Ecto neural progenitor cell (in vitro differentiated cells): ENCODE measurements at places on chromosomes 3 and 15.

- DNase-seq = no peak
Observed at GRCh38 chr3:30752970-30753369, 141.5 kb downstream of the GADL1 start.

DNA sequence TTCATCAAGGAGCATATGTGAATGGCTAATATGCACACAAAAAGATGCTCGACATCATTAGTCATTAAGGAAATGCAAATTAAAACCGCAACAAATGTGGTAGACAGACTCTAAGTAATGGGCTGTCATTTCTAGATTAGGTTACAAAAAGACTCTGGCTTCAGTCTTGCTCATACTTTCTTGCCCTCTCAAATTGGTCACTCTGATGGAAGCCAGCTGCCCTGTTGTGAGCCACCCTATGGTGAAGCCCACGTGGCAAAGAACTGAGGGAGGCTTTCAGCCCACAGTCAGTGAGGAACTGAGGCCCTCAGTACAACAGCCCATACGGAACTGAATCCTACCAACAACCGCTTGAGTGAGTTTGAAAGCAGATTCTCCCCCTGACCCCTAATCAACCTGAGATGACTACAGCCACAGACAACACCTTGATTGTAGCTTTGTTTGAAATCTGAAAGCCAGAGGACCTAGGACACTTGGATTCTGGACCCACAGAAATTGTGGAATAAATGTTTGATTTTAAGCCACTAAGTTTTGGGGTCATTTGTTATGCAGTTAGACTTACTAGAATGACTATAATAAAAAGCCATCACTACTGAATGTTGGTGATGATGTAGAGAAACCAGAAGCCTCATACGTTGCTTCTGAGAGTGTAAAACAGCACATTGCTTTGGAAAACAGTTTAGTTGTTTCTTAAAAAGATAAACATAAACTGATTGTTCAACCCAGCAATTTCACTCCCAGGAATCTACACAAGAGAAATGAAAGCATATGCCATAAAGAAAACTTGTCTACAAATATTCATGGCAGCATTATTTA is 45.7 kb downstream of the EHHADH start:
- DNase-seq = no peak

- no peak for DNase-seq
Observed at GRCh38 chr3:170196833-170197232, 15.3 kb upstream of the PHC3 start.

DNA sequence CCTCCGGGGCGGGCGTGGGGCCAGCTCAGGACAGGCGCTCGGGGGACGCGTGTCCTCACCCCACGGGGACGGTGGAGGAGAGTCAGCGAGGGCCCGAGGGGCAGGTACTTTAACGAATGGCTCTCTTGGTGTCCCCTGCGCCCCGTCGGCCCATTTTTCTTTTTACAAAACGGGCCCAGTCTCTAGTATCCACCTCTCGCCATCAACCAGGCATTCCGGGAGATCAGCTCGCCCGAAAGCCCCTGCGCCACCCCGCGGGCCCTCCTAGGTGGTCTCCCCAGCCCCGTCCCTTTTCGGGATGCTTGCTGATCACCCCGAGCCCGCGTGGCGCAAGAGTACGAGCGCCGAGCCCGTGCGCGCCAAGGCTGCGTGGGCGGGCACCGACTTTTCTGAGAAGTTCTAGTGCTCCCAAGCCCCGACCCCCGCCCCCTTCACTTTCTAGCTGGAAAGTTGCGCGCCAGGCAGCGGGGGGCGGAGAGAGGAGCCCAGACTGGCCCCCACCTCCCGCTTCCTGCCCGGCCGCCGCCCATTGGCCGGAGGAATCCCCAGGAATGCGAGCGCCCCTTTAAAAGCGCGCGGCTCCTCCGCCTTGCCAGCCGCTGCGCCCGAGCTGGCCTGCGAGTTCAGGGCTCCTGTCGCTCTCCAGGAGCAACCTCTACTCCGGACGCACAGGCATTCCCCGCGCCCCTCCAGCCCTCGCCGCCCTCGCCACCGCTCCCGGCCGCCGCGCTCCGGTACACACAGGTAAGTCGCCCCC is at the start of gene THBS1:
Gene THBS1, plus strand, starts transcription at position 595 of the 757 bp plus-strand sequence. CDS start 779 bp downstream, outside the sequence.
- DNase-seq = peak; percentile 91

DNA sequence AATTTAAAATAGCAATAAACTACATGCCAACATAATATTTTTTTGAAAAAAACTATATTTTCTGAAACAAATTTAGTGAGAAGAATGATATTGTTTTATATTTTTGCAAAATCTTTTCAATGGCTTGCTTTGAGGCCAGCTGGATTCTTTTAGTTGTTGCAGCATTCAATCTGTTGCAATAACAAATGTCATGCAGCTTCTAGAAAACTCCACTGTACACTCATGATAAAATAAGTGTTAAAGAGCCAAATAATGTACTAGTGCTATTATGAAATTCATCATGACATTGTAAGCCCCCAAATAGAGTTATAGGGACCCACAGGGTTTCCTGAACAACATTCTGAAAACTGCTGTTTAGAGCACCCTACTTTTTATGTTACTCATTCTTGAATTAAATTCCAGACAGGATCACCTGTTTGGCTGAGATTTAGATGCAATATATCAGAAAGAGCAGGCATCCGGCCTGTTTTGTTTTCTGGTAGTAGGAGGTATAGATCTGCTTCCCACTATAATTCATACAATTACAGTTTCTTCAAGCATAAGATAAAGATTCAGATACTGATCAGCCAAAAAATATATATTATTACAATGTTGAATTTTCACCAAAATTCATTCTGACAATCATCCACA is 703.0 kb upstream of the ZNF385D start:
- DNase-seq = no peak

- no peak for DNase-seq
Observed at GRCh38 chr3:107824822-107825371, 265.9 kb downstream of the CD47 start.

DNA sequence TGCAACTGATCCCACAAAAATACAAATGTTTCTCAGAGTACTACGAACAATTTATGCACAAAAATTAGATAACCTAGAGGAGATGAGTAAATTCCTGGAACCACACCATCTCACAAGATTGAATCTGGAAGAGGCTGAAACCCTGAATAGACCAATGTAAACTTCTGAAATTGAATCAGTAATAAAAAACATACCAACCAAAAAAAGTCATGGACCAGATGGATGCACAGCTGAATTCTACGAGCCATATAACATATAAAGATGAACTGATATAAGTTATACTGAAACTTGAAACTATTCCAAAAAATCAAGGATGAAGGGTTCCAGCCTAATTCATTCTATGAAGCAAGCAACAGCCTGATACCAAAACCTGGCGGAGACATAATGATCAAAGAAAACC is 336.3 kb downstream of the PYDC2 start:
- DNase-seq = no peak

DNA sequence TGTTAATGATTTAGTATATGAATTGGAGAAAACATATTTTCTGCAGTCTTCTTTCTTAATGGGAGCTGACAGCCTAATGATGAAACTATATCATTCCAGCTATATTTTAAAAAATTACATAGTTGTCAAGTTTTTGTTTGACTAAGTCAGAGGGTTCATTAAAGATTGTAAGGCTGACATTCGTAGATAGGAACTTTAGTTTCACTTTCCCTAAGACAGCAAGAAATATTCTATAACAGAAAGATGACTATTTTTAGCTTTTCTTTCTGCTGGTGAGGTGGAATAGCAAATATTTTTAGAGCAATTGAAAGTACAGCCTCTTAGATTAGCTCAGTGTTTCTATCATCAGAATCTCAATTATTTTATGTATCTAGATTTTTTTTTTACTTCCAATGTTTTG is 60.2 kb downstream of the PIAS1 start:
- no peak for DNase-seq

DNA sequence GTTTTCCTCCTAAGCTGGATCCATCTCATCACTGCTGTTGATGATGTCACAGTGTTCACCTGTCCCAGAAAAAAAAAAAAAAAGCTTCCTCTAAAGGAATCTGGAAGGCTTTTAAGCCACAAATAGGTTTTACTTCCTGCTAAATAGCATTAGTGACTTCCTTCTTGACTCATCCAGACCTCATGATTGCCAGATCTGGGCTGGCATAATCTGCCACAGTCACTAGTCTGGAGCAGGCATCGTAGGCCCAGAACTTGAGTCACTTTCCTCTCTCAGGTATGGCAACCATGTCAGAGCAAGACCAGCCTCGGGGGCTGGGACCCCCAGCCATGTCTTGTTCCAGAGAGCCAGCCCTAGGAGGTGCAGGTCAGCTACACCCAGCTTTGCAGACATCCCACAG is 266.5 kb upstream of the CADM2 start:
- no peak for DNase-seq

- DNase-seq = no peak
Observed at GRCh38 chr3:126378341-126378751, 16.4 kb upstream of the CFAP100 start.

- no peak for DNase-seq
Observed at GRCh38 chr15:85463276-85463892, 83.0 kb downstream of the AKAP13 start.

DNA sequence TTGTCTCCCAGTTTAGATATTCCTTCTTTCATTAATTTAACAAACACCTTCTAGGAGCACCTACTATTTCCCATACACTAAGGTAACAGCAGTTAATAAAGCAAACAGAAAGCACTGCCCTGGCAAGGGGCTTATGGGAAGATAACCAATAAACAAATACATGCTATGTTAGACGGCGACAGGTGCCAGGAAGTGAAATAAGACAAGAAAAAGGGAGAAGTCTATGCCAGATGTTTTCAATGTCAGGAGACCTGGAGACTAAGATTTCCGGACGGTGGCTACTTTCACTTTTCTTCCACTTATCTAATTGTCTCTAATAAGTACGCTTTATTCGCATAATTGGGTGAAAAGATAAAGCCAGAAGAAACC is 32.5 kb upstream of the ZNF445 start:
- no peak for DNase-seq

GRCh38 chr15:78316283-78317083 is 17.1 kb upstream of the SKIC8 start:
- DNase-seq = peak; percentile 73

GRCh38 chr3:39812537-39812936 is 3.1 kb downstream of the MYRIP start:
- no peak for DNase-seq

DNA sequence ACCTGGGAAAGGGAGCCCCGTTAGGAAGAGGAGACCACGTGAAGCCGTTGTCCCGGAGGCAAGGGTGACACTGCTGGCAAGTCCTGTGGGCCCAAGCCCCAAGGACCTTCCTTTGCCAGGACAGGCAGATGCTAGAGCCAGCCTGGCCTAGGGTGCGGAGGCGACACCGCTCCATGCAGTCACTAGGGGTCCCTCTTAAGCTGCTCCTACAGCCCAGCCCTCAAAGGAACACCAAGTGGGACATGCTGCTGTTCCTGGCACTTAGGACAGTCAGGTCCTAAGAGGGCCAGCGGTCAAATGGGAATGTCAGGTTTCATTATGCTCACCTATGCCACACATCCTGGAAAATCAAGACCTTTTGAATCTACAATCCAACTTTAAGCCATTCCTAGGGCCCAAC is 59.7 kb downstream of the RPN1 start:
- DNase-seq = no peak

DNA sequence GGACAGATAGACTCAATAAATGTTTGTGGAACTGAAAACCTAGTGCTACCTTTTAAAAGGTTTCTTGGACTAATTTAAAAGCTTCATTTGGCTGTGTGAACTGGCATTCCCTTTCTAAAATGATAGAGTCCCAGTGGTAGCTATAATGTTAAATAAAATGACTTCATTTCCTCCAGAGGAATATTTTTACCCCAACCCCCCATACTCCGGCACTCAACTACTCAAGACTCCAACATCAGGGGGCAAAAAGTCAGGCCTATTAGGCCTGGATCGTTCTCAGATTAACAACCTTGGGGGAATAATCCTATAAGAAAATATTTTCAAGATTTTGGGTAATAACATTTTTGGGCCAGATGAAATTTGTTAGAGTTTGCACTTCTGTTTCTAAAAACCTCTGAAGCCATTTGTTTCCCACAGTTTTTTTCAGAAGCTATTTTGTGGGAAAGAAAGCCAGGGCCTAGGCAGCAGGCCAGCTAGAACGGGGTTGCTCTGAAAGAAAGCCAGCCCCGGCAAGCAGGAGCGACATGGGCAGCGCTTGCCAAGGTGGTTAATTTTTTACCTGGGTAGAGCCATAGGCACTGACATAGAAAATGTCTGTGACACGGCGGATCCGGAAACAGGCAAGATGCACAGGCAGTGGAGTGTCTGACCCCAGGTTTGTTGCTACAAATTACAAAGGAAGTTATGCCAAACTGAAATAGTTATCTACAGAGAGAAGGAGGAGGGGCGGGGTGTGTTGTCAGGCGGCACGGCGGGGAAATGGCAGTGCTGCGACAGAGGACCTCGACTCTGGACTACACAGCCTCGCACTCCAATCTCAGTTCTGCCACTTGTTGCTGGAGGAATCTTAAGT is 84.6 kb downstream of the MAGI1 start:
- no peak for DNase-seq

GRCh38 chr15:64969401-64969800 is 20.3 kb downstream of the SPG21 start:
- DNase-seq = no peak

DNA sequence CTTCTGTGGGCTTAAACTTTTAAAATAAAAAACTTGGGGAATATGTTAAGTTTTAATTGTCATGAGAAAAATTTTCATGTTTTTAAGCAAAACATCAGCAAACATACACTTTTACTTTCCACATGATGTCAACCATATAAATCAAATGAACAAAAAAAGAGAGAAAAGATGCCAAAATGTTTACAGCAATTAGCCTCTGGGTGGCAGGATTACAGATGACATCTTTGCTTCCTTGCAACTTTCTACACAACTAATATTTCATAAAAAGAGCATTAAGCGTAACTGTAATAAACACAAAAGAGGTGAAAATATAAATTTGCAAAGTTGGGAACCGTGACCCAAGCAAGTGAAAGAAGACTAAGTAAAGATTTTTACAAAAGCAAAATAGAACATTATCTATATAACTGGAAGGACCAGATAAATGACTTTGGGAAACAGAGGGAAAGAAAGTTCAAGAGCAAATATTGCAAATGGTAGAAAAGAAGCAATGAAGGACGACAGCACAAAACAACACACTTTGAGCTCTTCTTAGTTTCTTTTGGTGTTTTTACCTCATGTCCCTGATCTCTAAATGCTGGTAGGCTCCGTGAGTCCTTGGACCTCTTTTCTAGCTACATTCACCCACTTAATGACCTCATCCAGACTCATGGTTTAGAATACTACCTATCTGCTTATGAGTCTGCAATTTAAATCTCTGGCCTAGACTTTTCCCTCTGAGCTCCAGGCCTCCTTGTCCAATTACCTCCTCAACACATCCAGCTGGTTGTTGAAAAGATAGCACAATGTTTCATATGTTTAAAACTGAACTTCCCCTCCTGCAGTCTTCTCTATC is 9.4 kb downstream of the TP53BP1 start:
- DNase-seq = no peak

DNA sequence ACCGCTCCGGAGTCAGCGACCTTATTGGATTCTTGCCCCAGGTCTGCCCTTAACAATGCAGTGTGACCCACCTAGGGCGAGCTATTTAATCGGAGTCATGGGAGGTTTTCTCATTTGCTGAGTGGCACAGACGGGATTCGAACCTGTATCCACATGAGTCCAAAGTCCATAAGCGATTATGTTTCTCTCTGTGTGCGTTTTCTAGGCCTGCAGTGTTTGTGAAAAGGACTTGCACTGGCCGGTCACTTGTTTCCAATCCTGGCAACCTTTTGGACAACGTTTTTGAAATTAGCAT is 691 bp upstream of the HDGFL3 start:
- DNase-seq = no peak
